ENCODE measurements at places on chromosomes 7 and 10.

- DNase-seq, result no peak
Observed at GRCh38 chr10:44020322-44021111, 364.4 kb downstream of the CXCL12 start.

DNA sequence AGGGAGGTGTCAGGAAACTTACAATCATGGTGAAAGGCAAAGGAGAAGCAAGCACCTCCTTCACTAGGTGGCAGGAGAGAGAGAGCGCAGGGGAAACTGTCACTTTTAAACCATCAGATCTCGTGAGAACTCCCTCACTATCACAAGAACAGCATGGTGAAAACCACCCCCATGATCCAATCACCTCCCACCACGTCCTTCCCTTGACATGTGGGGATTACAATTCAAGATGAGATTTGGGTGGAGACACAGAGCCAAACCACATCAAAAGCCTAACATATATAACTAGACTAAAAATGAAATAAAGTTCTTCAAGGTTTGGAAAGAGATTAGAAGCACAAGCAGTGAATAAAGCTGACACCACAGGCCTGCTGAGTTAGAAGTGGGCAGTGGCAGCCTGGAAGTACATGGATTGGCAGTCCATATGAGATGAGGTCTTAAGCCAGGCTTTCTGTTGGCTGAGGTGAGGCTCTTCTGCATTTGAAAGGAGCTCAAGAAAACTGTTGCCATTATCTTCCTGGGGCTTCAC is 96.4 kb upstream of the MDFIC start:
- no peak for DNase-seq

DNA sequence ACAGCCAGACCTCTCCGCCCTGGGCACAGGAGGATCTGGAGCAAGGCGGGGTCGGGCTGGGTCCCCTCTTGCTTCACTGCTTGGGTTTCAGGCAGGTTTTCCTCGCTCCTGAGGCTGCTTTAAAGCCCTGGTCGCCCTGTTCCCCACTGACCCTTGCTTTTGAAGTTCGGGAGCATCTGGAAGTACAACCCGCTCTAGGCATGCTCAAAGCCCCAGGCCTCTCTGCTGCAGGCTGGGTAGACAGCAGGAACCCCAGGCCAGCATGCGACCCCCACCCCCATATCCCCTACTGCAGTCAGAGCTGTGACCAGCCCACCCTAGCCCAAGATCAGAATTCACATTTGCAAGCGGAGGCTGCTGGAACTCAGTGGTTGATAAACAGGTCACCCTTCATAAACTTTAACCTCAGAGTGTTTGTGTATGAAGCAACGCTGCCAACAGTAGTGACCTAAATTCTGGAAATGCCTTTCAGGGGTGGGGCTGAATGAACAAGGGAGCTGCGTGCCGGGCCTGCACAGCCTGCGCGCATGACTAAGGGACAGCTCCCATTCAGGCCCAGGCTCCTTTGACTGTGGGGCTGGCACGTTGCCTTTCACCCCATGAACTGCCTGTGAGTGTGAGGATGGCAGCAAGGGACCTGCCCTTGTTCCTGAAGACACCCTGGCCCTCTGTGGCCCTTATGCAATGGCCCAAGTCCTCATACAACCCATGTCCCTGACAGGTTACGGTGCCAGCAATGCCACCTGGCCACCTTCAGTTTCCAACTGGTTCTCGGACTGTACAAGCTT is 52.5 kb downstream of the PROSER2 start:
- DNase-seq, result no peak

- no peak for DNase-seq
Observed at GRCh38 chr7:55423891-55424290, 58.8 kb downstream of the LANCL2 start.

DNA sequence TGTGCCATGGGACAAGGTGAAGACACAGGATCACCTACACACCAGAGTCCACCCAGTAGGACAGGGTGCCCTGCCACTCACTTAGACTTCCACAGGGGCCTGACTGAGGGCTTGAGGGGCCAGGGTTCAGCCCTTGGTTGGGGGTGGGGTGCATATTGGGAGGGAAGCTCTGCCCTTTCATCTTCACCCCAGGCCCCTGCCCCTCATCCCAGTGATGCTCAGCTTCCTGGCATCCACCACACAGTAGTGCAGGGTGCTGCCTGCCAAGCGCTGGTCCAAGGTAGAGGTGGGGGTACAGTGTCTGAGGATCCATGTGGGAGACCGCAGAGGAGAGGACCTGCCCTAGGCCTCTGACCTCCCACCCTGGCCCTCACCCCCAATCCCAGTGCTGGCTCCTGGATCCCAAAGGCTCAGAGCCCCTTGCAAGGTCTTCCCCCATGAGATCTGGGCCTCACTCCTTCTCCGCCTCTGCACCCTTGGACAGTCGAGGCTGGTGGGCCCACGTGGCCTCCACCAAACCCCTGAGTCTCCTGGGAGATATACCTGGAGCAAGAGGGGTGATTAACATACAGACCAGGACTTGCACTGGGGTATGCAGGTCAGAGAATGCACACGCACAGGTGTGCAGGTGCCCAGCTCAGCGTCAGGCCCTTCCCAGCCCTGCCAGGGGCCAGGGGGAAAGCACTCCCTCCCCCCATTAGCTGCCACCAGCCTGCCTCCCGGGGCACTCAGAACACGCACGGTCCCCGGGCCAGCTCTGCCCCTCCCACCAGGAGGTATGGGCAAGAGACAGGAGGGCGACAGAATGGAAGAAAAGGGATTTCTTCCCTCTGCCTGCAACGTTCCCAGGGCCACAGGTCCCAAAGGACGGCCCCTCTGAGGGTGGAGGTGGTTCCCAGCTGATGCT is 8.6 kb upstream of the IRF5 start:
- DNase-seq, result no peak

DNA sequence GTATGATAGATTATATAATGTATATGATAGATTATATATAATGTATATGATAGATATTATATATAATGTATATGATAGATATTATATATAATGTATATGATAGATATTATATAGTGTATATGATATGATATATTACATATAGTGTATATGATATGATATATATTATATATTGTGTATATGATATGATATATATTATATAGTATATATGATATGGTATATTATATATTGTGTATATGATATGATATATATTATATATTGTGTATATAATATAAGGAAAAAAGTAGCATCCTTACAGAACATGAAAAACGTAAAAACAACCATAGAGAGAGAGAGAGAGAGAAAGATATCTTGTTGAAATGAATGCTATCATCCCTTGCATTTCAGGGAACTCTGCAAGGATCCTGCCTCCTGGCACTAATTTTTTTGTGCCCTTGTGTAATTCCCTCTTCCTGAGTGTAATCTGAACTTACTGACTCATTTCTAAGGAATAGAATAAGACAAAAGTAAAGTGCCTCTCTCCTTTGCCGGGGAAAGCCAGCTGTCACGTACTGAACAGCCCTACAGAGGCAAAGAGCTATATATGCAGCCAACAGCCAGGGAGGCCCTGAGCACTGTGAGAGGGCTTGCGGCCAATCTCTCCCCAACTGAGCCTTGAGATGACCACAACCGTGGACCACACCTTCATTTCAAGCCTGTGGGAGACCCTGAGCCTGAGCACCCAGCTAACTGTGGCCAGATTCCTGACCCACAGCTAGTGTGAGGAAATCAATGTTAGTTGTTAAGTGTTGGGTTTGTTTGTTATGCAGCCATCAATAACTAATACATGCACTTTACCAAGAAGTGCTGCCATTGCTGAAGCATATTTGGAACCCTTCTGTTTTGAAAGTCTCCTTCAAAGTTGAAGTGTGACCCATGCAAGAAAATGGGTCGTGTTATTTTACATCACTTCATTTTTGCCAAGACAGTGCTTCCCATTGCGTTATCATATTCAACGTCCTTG is 61.1 kb upstream of the EZH2 start:
- DNase-seq, result no peak

DNA sequence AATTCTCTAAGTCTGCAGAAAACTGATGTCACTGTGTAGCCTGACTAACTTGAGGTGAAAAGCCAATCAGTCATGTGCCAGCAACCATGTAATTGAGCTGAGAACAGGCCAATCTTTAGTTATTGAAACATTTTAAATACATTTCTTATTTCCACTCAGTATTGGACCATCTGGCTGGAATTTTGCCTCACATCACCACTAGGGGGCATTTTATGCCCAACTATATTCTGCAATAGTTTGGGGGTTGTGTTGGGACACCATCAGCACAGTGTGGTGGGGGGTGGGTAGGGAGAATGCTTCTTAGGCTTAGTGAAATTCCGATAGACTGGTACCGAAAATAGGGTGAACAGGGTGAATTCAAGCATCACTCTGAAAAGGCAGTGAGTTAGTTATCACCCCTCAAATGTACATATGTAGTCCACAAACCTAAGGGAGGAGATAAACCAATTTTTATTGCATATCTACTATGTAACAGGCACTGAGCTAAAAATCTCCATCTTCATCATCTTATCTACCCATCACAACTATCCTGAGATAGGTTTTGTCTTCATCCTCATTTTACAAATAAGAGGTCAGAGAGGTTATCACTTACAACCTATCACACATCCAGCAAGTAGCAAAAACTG is 17.8 kb downstream of the NPSR1 start:
- DNase-seq, result no peak

- no peak for DNase-seq
Observed at GRCh38 chr7:141455723-141456122, 95.5 kb upstream of the AGK start.

Measured in activated T-cell treated with anti-CD3 and anti-CD28 coated beads for 4 hours (primary cell).